SK-N-SH (cell line): ENCODE measurements at places on chromosomes 2 and 18. TPM values are rescaled to one million over a fixed set of nuclear protein-coding genes. Genes with fewer than 3 reads are reported as not detected.

The POTEI gene
- polyA plus RNA-seq: 0.03 TPM in 1 of 2 replicates, not detected in the other

GRCh38 chr18:70491734-70492348, 203.0 kb downstream of the SOCS6 start:
- peak; percentile 55 for DNase-seq
- H3K27ac ChIP-seq: no peak overlapping the region
- H3K4me1 ChIP-seq: peaks cover 14% of the 10 kb centered on the region

- DNase-seq: no peak
- H3K36me3 ChIP-seq: no peaks in the 10 kb centered on the region
- no peak overlapping the region for H3K27ac ChIP-seq
- no peaks in the 10 kb centered on the region; the same call in 1 of the 2 replicates for H3K4me1 ChIP-seq
- H3K27me3 ChIP-seq: no peaks in the 10 kb centered on the region
- H3K4me3 ChIP-seq: no peak overlapping the region
These were observed 209.7 kb downstream of the ERBB4 start for GRCh38 chr2:212328712-212329496.

GRCh38 chr2:102880731-102881130, 118.9 kb downstream of the TMEM182 start:
- no peak overlapping the region for H3K27ac ChIP-seq
- H3K4me3 ChIP-seq: no peak overlapping the region
- no peaks in the 10 kb centered on the region for H3K4me1 ChIP-seq
- H3K36me3 ChIP-seq: no peaks in the 10 kb centered on the region
- no peaks in the 10 kb centered on the region for H3K27me3 ChIP-seq

DNA sequence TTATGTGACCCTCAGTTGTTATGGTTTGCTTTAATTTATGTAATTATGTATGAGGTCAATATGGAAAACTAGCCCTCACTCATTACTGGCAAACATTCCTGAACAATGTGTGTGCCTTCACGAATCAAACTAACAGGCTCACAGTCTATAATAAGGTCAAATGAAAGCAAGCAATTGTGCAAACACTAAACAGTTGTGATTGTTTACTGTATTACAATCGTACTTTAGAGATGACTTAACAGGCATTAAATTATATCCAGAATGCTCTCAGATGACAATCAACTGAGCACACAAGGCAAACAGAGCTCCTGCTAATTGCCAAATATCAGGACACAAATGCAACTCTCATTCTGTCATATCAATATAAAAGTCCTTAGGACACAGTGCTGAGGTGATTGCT, 29.5 kb downstream of the COL5A2 start:
- no peak for DNase-seq
- H3K27ac ChIP-seq: peak overlapping the region; percentile 76
- H3K4me1 ChIP-seq: peaks cover 47% of the 10 kb centered on the region; the same call in 1 of the 2 replicates
- no peaks in the 10 kb centered on the region for H3K27me3 ChIP-seq
- no peak overlapping the region for H3K4me3 ChIP-seq
- H3K36me3 ChIP-seq: no peaks in the 10 kb centered on the region

DNA sequence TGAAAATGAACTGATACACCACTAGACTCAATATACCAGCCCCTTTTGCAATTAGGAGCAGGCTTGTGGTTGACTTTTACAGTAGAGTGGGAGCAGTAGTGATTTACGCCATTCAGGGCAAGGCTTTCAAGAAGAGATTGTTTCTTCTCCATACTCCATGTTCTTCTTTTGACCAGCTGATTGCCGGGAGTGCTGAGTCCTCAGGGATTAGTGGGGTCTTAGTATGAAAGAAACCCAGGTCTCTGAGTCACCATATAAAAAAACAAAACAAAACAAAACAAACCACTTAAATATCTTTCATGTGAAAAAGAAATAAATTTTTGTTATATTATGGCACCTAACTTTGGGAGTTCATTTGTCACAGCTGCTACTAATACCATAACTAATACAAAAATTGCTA, 465.6 kb upstream of the TRIB2 start:
- H3K4me3 ChIP-seq: no peak overlapping the region
- H3K4me1 ChIP-seq: peaks cover 4% of the 10 kb centered on the region
- peak overlapping the region; percentile 47; the same call in 1 of the 2 replicates for H3K27ac ChIP-seq
- DNase-seq: no peak

- no peak overlapping the region for H3K4me3 ChIP-seq
- no peaks in the 10 kb centered on the region for H3K36me3 ChIP-seq
- no peak for DNase-seq
- no peaks in the 10 kb centered on the region for H3K27me3 ChIP-seq
- H3K27ac ChIP-seq: 0 out of 2 replicates have a peak overlapping the region, but pooled peaks have one; percentile 1
- peaks cover 12% of the 10 kb centered on the region; the same call in 1 of the 2 replicates for H3K4me1 ChIP-seq
These were observed 42.0 kb upstream of the MSH2 start for GRCh38 chr2:47360927-47361326.

DNA sequence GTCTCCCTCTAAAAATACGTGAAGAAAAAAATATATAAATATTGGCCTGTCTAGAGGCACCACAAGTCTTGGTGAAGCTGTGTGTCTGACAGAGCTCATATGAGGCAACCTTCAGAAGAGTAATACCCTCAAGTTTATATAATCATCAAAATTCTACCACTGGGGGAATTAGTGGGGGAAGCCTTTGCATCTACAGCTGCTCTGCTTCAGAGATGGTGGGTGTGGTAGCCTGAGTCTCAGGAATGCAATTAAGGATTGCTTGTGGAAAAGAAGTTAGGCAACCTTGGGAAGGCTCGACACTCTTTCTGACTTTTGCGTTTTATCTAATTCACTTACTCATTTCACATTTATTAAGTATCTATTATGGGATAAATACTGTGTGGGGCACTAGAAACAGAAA, 17.4 kb downstream of the TPGS2 start:
- no peak overlapping the region for H3K27ac ChIP-seq
- H3K4me3 ChIP-seq: no peak overlapping the region
- peaks cover 57% of the 10 kb centered on the region for H3K36me3 ChIP-seq
- no peak for DNase-seq
- no peaks in the 10 kb centered on the region; the same call in none of the 2 replicates for H3K4me1 ChIP-seq

GRCh38 chr2:47054868-47055267, 100.2 kb downstream of the STPG4 start:
- H3K4me1 ChIP-seq: peaks cover 70% of the 10 kb centered on the region
- H3K27ac ChIP-seq: peak overlapping the region; percentile 99; the same call in 1 of the 2 replicates
- H3K4me3 ChIP-seq: no peak overlapping the region
- H3K36me3 ChIP-seq: peaks cover 12% of the 10 kb centered on the region; the same call in 1 of the 2 replicates

- peak overlapping the region; percentile 72; the same call in 1 of the 2 replicates for H3K27ac ChIP-seq
- no peaks in the 10 kb centered on the region for H3K27me3 ChIP-seq
- no peak overlapping the region for H3K4me3 ChIP-seq
- DNase-seq: no peak
- no peaks in the 10 kb centered on the region for H3K36me3 ChIP-seq
- H3K4me1 ChIP-seq: no peaks in the 10 kb centered on the region; the same call in 1 of the 2 replicates
These were observed 147.3 kb downstream of the IRS1 start for GRCh38 chr2:226652369-226652768.

DNA sequence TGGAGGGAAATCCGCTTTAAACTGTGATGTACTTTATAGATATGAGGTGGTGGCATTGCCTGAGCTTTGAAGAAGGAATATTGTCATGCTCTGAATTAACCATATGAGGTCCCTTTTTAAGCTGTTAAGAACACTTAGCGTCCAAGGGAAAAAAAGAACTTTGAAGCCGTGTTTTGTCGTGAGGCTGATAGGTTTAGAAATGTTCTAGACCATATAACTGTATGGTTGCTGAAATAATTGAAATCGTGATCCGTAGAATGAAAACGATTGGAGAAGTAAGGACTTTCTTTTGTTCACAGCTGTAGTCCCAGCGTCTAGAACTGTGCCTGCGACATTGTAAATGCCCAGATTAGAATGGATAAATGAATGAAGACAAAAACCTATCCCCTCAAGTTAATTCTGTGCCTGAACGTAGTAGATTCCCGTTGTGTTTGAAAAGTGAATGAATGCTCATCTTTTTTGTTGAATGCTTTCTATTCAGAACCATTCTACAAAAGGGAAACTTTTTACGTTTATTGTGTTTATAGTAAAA, 1.5 kb downstream of the SMCHD1 start:
- peak overlapping the region; percentile 95 for H3K4me3 ChIP-seq
- no peaks in the 10 kb centered on the region for H3K27me3 ChIP-seq
- no peak for DNase-seq
- peaks cover 6% of the 10 kb centered on the region for H3K4me1 ChIP-seq
- H3K36me3 ChIP-seq: no peaks in the 10 kb centered on the region

DNA sequence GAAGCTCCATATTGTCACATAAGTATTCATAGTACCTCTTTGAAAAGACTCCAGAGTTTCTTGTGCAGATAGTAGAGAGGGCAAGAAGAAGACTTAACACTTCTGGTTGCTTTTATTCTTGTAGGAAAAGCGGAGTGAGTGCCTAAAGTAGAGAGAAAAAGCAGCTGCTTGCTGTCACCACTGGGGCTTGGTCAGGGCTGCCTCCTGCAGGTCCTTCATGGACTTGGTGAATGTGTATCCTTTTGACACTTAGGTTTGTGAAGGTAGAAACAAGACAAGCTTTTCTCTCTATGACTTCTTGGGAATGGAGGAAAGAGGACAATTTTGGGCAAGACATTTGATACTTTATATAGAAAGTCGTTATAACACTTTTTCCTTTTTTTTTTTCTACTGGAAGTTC, 312.8 kb upstream of the FANCL start:
- H3K27me3 ChIP-seq: no peaks in the 10 kb centered on the region
- no peak overlapping the region for H3K4me3 ChIP-seq
- no peaks in the 10 kb centered on the region for H3K36me3 ChIP-seq
- no peak for DNase-seq

DNA sequence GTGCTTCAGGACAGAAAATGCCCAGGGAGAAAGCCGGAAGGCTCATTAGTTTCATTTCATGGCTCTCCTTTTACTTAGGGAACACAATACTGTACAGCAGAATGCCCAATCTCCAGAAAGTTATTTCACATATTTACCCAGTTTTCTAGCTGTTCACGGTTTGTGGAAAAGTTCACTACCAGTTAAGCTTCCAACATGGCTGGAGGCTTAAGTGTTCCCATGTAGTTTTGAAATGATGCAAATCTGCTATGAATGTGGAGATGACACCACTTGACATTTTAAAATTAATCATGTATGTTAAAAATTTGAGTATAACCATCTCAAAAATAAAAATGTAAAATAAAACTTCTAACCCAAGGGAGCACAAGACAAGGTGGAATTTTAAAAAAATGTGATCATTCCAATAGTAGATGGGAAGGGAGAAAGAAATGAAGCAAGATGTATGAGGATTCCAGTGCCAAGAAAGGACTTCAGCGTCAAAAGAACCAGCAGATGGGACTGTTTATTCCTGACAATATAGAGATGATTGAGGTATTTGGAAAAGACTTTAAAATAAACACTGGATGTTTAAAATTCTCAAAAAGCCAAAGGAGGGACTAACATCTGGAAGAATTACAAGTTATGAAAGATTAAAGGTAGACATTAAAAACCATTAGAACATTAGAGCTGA, 60.9 kb upstream of the OSR1 start:
- DNase-seq: no peak
- H3K4me3 ChIP-seq: no peak overlapping the region
- no peaks in the 10 kb centered on the region for H3K4me1 ChIP-seq
- H3K27me3 ChIP-seq: peaks cover 9% of the 10 kb centered on the region; the same call in 1 of the 2 replicates
- no peaks in the 10 kb centered on the region for H3K36me3 ChIP-seq

DNA sequence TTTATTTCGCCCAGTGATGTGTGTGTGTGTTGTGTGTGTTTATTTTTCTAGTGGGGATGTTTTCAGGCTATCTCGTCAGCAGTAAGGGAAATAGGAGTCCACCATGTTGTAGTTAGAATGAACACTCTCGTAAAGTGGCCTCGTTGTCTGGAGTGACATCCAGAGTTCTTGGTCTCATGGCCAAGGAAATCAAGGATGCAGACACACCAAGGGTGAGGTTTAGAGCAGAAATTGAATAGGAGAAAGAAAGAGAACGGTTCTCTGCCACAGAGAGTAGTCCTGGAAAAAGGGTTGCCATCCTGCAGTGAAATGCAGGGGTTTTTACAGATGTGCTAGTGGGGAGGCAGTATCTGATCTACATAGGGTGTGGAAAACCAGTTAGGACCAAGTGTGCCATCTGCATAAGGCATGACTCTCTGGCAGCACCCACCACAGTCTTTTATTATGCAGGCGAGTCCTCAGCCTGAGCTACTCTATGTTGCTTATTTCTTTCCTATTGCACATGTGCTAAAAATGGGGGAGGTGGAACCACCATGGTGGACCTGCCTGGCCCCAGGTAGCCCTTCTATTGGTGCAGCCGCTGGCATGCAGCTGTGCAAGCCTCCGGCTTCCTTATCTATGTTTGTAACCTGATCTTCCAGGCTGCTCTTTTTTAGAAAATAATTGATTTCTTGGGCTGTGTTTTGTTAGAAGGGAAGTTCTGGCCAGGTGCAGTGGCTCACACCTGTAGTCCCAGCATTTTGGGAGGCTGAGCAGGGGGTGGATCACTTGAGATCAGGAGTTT, 23.2 kb downstream of the RALB start:
- H3K27ac ChIP-seq: no peak overlapping the region
- no peaks in the 10 kb centered on the region for H3K27me3 ChIP-seq
- H3K4me3 ChIP-seq: no peak overlapping the region
- H3K36me3 ChIP-seq: peaks cover 19% of the 10 kb centered on the region
- peaks cover 5% of the 10 kb centered on the region; the same call in 1 of the 2 replicates for H3K4me1 ChIP-seq
- no peak for DNase-seq

- DNase-seq: no peak
- no peaks in the 10 kb centered on the region for H3K27me3 ChIP-seq
- H3K4me1 ChIP-seq: no peaks in the 10 kb centered on the region
- no peak overlapping the region for H3K27ac ChIP-seq
- H3K4me3 ChIP-seq: no peak overlapping the region
These were observed 1.2 kb upstream of the LYG2 start for GRCh38 chr2:99256677-99257076.
